Activated CD8-positive, alpha-beta memory T cell treated with anti-CD3 and anti-CD28 coated beads for 24 hours (primary cell): ENCODE measurements at places on chromosomes 7 and 10.
A peak's percentile ranks its signal among the peaks of the same experiment; 100 is the strongest.

GRCh38 chr10:42992156-42992956, 84.5 kb upstream of the RET start:
- DNase-seq: no peak

GRCh38 chr10:132550366-132551092, 12.9 kb downstream of the INPP5A start:
- no peak for DNase-seq

- DNase-seq: peak; percentile 77
Measured at GRCh38 chr7:2633538-2634266, 1.9 kb downstream of the TTYH3 start.

- no peak for DNase-seq
Measured at GRCh38 chr7:111763221-111763801, 201.0 kb upstream of the IMMP2L start.

DNA sequence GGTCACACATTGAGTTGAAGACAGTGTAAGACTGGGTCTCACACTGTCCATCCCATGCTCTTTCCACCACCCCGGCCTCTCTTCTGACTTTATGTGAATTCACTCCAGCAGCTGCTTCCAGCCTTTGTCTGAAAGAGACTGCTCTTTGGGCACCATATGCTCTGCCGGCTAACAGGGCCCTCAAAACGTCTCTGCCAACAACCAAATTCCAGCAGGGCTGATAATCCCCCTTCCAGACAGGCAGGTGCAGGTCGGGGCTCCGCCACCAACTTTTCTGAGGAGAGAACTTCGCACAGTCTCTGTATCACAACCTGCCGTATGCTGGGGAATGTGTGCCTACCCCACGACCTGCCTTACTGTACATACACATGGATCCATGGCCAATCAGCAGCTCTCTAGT, 64.3 kb downstream of the PLXNA4 start:
- no peak for DNase-seq

DNA sequence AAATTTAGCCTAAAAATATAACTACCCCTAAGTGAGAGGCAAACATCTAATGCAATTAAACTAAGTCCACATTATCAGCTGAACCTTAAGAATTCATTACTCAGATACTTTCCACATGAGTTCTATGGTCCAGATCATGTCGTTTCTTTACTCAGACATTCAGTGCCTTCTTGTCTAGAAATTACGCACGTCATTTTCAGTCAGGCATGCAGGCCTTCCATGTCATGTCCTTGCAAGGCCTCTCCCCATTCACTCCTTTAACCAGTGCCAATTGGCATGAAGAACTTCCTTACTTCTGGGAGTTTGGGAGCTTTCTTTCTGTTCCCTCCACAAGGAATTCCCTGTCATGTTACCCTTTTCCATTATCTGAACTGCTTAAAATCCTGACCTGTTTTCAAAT, 118.8 kb downstream of the NRP1 start:
- no peak for DNase-seq

- DNase-seq: no peak
Measured at GRCh38 chr10:68296843-68297663, 34.8 kb upstream of the HNRNPH3 start.

DNA sequence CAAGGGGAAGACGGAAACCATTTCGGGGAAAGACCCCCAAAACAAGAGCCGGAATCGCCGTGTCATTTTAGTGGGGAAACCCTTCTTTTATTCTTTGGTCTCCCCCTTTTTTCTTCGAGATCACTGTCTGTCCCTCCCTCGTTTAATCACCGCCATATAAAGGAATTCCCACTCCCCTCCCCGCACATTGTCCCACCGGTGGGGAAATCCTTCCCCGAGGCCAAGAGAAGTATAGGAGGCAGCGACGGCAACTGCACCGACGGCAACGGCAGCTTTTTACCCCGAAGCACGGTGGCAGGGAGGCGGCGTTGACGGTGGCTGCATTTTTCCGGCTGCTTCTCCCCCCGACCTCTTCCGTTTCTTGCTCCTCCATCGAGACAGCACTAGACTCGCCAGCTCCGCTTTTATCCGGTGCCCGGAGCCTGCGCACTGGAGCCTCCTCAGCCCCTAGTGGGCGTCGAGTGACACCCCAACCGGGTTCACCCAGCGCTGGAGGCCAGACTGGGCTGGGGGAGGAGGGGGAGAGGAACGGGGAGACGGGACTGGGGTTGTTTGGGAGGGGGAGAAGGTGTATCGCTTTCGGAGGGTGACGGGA, 687 bp upstream of the KMT2E start:
- no peak for DNase-seq

DNA sequence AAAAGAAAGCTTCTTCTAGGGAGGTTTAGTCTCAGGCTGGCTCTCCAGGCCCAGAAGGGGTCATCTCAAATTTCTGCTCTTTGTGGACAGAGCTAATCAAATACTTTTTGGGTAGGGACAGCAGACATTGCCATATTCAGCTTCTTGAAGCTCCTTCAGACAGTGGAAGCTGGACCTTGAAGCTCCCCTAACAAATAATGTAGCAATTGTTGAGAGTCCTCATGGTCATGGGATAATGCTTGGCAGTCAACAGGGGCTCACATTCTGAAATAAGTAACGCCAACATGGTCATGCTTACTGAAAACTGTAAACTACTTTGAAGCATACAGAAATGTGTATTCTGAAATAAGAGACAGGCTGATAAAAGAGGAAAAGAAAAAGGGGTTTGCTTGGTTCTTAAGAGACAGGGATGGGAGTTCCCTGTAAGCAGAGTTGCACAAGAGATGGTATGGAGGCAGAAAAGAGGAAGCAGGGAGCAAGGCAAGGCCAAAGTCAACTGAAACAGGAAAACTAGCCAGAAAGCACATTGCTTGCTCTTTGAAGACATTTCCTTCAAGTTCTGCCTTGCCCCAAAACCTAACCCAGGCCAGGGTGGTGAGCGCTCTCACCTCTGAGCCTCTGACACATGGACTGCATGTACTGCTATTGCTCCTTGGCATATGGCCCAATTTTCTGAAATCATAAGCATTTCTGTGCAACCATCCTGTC, 53.1 kb upstream of the KMT2E start:
- DNase-seq: no peak

- DNase-seq: no peak
Measured at GRCh38 chr7:114787556-114787955, 134.3 kb upstream of the MDFIC start.

DNA sequence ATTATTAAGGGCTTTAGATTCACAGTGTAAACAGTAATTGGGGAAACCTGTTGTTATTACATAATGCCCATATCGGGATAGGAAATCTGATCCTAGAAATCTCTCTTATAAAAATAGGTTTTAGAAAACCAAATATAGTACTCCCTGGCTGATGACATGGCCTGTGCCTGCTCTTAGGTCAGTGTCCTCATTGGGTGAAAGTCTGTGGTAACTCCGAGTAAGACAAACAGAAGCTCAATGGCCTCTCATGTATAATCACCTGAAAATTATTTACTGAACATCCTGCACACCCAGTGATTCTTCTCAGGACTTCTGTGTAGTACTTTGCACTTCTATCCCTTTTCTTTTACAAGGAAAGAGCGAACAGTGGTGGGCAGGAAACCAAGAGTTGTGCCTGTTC, 37.8 kb downstream of the SEM1 start:
- no peak for DNase-seq

GRCh38 chr10:118698421-118698820, 56.3 kb downstream of the CACUL1 start:
- peak; percentile 84 for DNase-seq

DNA sequence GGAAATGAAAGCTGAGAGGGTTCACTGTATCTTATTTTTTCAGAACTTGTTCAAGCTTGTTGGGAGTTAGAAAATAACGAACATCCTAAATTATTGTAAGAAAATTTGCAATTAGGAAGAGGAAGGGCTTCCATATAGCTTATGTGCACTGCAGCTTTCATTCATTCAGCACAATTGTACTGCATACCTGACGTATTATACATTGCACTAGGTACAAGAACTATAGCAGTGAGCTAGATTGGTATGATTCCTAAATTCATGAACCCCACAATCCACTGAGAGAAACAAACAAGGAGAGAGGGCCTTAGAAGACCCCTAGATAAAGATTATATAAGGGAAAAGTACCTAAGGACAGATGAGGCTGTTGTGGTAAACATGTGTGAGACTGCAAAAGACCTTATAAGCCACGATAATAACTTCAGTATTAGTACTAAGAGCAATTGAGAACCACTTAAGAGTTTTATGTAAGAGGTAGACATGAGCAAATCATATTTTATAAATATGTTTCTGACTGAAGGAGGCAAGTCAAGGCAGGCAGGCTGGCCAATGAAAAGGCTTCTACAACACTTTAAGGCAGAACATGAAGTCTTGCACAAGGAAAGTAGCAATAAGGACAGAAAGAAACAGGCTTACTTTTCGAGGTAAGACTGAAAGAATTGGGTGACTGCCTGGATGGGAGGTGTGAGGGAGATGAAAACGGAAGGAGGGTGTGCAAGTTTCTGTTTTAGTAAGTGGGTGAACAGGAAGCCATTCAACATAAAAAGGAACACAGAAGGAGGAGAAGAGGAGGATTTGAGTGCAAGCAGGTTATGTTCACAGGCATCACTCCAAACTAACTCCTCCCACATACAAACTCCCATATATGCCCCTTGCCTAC, 77.9 kb upstream of the LRRN3 start:
- DNase-seq: no peak

GRCh38 chr10:14820010-14820774, 17.6 kb downstream of the CDNF start:
- no peak for DNase-seq

GRCh38 chr7:31271641-31272405, 68.7 kb downstream of the NEUROD6 start:
- no peak for DNase-seq

GRCh38 chr7:105473163-105473562, 48.9 kb downstream of the PUS7 start:
- DNase-seq: no peak

GRCh38 chr7:35630024-35630972, 64.6 kb downstream of the HERPUD2 start:
- DNase-seq: no peak

- no peak for DNase-seq
Measured at GRCh38 chr10:74249865-74250264, 98.8 kb downstream of the ADK start.

DNA sequence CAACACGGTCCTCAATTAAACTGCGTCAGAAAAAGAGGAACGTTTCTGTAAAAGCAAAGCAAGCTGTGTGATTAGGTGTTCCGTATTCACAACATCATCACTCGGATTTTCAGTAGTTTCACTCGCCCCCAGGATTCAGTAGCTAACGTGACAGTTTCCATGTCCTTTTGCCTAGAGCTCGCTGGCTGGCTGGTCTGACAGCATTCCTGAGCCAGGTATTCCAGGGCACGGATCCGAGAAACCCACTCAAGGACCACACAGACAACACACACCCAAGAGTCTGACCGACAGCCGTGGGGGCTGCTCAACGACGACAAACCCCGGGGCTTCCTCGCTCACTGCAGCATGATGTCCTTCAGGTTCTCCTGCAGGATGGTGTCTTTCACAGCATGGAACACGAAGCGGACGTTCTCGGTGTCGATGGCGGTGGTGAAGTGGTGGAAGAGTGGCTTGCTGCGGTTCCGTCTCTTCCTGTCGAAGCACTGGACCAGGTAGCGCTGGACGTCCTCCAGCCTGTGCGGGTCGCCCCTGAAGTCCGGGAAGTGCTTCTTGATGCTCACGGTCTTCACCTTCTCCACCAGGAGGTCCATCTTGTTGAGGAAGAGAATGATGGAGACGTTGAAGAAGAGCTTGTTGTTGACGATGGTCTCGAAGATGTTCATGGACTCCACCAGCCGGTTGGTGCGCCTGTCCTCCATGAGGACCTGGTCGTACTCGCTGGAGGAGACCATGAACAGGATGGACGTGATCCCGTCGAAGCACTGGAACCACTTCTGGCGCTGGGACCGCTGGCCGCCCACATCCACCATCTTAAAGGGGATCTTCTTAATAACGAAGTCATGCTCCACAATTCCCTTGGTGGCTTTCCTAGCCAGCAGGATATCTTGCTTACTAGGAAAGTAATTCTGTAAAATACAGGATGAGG, 43.1 kb downstream of the AMZ1 start:
- DNase-seq: no peak

DNA sequence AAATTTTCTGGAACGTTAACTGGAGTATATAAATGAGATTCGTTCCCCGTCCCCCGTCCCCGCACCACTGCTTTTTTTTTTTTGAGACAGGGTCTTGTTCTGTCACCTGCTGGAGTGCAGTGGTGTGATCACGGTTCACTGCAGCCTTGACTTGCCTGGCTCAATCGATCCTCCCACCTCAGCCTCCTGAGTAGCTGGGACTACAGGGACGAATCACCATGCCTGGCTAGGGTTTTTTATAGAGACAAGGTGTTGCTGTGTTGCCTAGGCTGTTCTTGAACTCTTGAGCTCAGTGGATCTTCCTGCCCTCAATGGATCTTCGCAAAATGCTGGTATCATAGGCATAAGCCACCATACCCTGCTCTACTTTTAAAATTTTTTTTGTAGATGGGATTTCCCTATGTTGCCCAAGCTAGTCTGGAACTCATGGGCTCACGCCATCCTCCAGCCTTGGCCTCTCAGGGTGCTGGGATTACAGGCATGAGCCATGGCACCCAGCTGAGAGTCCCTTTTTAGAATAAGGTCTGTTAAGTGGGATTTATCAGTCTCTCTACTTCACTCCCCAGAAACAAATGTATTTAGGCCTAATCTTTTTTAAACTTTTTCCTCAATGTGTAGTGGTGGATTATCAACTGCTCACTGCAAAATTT, 122.9 kb downstream of the LYZL1 start:
- no peak for DNase-seq

GRCh38 chr7:73582664-73583202, 4.4 kb upstream of the TBL2 start:
- no peak for DNase-seq

DNA sequence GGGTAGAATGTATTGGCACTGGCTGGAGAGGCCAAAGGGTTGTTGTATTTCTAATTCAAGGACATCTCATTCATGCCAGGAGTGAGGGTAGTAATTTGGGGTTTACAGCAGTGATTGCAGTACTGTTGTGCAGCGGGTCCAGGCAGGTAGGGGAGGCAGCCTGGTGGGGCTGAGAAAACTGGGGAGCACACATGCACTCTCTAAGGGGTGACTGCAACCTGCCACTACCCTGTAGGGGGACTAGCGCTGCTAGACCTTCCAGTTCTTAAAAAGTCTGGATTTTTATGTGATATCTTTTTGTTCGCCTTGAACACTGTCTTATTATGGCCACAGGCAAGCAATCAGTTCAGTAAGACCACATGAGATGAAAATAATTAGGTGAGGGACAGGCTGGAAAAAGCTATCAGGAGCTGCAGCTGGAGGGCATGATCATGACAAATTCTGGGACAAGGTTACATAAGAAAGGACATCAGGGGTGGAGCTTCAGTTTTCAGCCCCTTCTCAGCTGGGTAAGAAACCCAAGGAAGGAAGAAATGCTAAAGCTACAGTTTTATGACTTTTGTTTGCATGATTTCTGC, 149.0 kb downstream of the ARHGAP21 start:
- no peak for DNase-seq
